ENCODE measurements at places on chromosomes 16 and 17.
A peak's percentile ranks its signal among the peaks of the same experiment; 100 is the strongest.

GRCh38 chr16:52050418-52050817, 496.5 kb downstream of the TOX3 start:
- DNase-seq: peak; percentile 1

DNA sequence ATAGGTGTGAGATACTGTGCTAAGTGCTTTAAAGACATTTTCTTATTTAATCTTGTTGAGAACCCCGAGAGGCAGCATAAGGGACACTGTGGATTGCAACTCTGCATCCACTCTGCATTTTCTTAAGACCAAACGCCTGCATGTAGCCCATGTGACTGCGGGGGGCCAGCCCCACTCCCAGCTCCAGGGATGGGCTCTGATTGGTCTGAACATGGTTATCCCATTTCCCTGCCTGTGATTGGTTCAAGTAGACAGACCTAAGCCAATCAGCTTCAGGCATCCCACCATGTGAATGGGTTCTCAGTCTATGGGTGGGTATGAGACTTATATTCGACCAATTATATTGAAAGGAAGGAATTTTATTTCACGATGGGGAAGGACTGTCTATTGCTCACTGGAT, 33.2 kb upstream of the USP7 start:
- DNase-seq: peak; percentile 8

GRCh38 chr17:77697480-77698400, 260.8 kb upstream of the TNRC6C start:
- DNase-seq: no peak

- DNase-seq: peak; percentile 57
Observed at GRCh38 chr16:85372627-85373372, 240.3 kb upstream of the GSE1 start.

Data from fibroblast of pulmonary artery (primary cell).